ENCODE measurements at places on chromosomes 13 and 19.

DNA sequence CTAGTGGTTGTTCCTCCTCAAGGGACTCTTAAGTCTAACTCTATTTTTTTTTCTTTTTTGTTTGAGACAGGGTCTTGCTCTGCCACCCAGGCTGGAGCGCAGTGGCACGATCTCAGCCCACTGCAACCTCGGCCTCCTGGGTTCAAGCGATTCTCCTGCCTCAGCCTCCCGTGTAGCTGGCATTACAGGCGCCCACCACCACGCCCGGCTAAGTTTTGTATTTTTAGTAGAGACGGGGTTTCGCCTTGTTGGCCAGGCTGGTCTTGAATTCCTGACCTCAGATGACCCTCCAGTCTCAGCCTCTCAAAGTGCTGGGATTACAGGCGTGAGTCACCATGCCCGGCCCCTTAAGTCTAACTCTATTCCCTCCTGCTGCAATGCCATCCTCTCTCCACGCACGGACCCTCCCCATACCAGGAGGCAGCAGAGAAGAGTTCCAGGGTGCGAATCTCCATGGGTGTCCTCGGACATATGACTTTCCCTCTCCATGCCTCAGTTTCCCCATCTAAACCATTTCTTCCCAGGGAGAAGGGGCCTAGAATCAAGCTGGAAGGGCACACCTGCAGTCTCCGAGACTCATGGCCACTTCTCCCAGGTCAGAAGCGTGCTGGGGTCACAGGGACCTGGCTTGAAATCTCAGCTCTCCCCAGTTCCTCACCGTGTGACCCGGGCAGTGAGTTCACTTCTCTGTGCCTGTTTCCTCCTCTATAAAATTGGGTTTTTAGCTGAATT is 6.0 kb upstream of the BCL3 start:
- no peak for DNase-seq

DNA sequence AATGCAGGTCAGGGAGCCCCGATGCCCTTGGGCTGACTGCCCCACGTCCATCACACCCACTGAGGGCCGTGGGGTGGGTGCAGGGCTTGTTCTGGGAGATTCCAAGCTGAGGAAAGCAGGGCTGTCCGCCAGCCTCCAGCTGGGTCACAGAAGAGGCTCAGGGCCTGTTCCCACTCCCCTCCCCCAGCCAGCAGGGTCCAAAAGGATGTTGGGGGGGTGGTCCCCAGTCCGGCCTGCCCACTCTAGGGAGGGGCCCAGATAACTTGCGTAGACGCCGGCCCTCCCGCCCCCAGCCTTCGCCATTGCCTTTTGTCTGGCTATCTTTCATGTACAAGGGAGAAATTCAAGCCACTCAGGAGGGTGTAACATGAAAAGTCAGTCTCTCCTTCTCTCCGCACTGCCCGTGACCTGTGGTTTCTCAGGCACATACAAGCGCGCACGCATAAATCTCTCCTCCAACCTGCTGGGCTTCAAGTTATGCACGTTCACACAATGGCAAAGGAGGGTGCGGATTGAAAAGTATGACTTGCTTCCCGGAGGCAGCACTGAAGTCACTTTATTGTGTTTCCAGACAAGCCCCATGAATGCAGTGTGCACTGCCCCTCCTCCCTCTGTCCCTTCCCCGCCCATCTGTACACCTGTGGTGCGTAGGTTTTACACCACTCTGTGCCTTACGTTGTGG is 20.2 kb downstream of the CARM1 start:
- no peak for DNase-seq

DNA sequence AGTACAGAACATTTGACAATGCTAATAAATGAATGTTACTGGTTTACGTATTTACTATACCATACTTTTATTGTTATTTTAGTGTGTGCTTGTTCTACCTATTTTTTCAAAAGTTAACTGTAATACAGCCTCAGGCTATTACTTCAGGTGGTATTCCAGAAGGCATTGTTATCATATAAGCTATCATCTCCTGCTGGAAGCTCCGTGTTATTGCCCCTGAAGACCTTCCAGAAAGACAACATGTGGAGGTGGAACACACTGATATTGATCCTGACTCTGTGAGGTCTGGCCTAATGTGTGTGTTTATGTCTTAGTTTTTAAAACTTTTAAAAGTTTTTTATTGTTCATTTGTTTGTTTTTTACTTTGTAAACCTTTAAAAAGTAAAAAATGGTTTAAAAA is 509.8 kb upstream of the SPRY2 start:
- DNase-seq, result no peak

- DNase-seq, result no peak
Measured at GRCh38 chr19:13118424-13119193, 545 bp downstream of the NACC1 start.

GRCh38 chr19:14425696-14426138 is 6.6 kb upstream of the DDX39A start:
- DNase-seq, result no peak

GRCh38 chr13:79901336-79901735 is 420.4 kb downstream of the NDFIP2 start:
- no peak for DNase-seq

GRCh38 chr13:50574731-50575130 is 268.8 kb downstream of the DLEU7 start:
- no peak for DNase-seq

GRCh38 chr13:97537110-97537509 is 103.1 kb downstream of the RAP2A start:
- no peak for DNase-seq

GRCh38 chr13:85995788-85996418 is 196.7 kb upstream of the SLITRK6 start:
- DNase-seq, result no peak

DNA sequence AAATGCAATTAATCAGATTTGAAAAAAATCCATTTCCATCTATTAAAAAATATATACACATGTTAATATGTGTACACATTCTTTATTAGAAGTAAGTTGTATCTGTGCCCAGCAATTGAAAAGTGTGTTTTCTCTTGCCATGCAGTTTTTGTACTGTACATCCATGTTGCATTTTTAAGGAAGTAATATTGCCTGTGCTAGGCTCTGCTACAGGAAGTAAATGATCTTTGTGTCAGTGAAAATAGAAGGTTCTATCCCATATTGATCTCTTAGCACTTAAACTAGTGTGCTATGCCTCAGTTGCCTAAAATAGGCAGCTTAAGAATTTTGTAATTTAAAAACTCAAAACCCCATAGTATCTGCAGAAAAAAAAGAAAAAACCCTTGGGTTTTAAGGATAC is 122.5 kb downstream of the CDK8 start:
- DNase-seq, result no peak

- DNase-seq, result no peak
Measured at GRCh38 chr13:23570099-23570920, at the start of gene TNFRSF19. Gene TNFRSF19 (plus strand): TSS chr13:23570412. CDS start chr13:23590184, 19,772 bp downstream.

DNA sequence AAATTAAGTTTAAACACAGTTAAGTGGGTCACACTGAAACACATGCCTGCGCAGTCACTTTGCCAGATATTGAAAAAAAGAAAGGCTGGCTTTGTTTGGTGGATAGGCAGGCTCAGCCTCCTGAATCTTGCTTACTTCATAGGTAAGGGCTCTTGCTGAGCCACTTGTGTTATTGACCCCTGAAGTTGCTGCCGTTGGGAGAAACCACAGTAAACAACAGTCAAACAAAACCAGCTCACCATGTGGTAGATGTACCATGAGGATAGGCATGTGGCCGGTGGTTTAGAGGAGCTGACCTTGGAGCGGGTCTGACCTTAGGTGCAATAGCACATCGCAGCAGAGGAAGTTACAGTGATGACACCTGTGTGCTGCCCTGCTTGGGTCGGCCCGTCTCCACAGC is 52.2 kb downstream of the SPATA13 start:
- no peak for DNase-seq

GRCh38 chr13:26956522-26957142 is 196.0 kb upstream of the GPR12 start:
- DNase-seq, result no peak

GRCh38 chr19:48933382-48933932 is at the start of gene DHDH:
Gene DHDH (plus strand): TSS chr19:48933699. CDS start chr19:48933722, 23 bp downstream.
- DNase-seq, result peak; percentile 64

DNA sequence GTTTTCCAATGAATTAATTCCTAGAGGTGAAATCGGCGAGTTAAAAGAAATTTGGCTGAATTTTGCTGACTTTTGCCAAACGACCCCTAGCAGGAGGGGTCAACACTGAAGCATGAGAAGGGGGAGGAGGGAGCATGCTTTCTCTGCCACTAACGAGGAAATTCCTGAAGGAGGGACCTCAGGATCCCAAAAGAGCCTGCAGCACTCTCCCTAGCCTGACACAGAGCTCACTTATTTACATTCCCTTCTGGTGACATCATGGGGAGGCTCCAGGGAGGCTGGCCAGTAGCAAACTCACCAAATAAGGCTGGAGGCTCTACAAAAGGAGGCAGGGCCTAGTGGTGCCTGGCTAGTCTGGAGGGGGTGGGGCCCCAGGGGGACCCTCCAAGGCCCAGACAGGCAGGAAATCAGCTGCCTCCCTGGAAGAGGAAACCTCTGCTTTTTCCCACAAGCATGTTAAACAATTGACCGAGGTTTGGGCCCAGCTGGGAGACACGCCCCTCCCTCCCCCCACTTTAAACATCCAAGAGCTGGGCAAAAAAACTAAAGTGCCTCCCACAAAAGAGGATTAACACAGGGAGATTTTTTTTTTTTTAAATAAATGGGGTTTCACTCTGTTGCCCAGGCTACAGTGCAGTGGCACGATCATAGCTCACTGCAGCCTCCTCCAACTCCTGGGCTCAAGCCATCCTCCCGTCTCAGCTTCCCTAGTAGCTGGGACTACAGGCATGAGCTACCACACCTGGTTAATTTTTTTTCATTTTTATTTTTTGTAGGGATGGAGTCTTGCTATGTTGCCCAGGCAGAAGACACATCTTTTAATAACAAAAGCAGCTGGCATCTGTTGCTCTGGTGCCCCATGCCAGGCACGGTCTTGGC is 2.1 kb downstream of the DAPK3 start:
- DNase-seq, result no peak

- no peak for DNase-seq
Measured at GRCh38 chr13:98390086-98390715, 186.7 kb downstream of the STK24 start.

DNA sequence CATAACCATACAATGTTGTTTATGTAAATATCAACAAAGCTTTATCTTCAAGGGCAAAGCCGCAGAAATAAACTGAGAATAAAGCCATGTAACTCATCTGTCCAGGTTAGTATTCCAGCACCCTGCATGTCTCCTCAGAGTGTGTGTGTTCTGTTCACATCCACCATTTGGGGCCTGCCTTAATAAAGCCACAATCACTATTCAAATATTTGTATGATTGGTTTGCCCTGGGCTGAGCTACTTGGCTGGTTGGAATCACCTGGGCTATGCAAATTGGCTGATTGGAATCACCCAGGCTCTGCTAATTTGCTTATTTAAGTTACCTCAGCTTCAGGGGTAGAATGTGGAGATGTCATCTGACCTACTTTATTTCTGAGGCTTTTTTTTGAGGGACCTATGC is 42.4 kb upstream of the ZNF737 start:
- DNase-seq, result no peak

DNA sequence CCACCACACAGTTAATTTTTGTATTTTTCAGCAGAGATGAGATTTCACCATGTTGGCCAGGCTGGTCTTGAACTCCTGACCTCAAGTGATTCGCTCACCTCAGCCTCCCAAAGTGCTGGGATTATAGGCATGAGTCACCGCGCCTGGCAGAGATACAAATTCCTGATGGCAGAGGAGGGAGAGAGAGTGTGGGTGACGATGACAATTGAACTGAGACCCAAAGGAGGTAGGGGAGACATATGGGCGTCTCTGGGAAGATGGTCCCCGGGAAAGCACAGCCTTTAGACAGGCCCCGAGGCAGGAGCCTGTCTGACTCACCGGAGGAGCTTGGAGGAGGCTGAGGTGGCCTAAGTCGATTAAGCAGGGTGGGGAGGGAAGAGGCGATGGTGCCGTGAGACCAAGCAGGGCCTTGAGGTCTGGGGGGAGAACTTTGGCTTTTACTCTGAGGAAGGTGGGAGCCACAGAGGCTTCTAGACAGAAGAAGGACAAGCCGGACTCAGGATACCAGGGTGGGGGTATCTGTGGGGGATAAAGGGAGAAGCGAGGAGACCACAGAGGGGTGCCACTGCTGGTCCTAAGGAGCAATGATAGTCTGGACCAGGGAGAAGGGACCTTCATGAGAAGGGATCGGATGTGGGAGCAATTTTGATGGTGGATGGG is 38.2 kb downstream of the ARRDC2 start:
- no peak for DNase-seq

GRCh38 chr19:11453468-11454341 is 18.3 kb downstream of the PRKCSH start:
- DNase-seq, result no peak

DNA sequence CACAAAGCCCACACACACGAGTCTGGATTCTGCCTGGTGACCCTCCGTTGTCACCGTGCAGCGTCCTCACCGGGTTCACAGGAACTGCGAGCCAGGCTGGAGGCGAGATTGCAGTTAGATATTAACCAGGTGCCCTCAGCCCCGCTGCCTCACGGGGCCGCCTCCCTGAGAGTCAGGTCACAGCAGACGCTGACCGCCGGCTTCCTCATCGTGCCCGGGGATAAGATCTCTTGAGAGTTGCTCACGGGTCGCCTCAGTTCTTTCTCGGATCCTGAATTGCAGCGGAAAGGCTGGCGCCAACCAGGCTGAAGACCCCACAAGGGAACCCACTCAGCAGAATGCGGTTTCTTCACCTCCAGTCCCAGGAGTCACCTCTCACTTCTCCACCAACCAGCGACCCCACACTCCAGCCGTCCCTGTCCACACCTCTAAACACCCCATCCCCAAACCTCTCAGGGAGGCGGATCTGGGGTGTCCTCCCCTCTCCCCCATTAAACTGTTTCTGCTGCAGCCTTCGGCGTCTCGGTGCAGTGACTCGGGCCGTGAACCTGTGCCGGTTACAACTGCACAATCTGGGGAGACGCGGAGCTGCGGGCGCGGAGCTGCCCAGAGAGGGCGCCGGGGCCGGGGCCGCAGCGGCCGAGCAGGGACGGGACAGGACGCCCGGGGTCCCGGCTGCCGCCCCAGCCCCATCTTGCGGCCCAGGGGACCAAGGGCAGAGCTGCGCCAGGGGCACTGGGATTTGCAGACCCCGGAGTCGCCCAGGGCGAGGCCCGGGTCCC is 591 bp downstream of the ZNF823 start:
- peak; percentile 4 for DNase-seq

GRCh38 chr19:2455851-2456570 is 748 bp downstream of the LMNB2 start:
- DNase-seq, result no peak

- DNase-seq, result no peak
Measured at GRCh38 chr19:41341669-41342490, 11.8 kb downstream of the TGFB1 start.

DNA sequence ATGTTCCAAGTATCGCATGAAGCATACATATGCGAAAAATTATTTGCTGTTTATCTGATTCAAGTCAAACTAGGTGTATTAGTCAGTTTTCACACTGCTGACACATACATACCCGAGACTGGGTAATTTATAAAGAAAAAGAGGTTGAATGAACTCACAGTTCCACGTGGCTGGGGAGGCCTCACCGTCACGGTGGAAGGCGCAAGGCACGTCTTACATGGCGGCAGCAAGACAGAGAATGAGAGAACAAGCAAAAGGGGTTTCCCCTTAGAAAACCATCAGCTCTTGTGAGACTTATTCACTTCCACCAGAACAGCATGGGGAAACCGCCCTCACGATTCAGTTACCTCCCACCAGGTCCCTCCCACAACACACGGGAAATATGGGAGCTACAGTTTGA is 13.0 kb upstream of the PROZ start:
- no peak for DNase-seq

All from stimulated activated CD8-positive, alpha-beta memory T cell treated with anti-CD3 and anti-CD28 coated beads, Interleukin-4, amount 100 ng/mL, for 1 hour (primary cell).